Urinary bladder (tissue), 4 donors: ENCODE measurements at places on chromosomes 11 and 22.

GRCh38 chr11:75186999-75187398 is 36.1 kb downstream of the SLCO2B1 start:
- DNase-seq = no peak

- DNase-seq = no peak
Observed at GRCh38 chr11:34492806-34493414, 20.7 kb downstream of the ELF5 start.

DNA sequence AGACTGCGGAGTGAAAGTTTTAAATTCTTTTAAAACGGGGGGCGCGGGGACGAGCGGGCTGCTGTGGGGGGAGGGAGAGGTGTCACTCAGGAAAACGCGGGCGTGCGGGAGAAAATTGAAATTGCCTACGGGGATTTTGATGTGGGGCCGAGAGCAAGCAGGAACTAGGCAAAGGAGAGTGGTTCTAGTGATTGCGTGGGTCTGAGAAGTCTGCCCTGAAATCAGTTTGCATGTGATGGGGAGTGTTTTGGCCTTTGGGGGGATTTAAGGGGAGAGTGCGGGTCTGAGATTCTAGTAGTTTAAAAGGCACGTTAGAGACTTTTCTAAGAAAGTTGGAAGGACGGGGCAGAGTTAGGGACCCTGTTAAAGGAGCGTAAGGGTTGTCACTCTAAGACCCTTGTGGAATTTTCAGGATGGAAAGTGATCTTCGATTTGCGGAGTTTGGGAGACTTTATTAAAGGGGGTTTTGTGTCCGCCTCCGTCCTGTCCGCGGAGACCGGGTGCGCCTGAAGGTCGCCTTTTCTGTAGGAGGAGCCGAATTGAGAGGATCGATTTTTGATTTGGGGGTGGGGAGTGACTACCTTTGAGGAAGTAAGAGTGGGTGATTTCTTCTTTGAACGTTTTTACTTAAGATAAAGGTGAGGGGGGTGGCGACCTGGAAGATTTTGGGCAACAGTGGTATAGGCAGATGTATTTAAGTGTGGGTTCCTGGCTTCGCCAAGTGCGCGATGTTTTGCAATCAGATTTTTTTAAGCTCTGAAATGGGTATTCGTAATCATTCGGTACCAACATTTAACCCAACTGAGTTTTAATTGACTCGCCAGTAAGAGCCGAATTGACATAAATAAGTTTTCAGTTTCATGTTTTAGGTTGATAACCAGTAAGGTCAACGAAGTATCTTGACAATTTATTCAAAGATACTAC is 1.1 kb downstream of the EED start:
- DNase-seq = no peak

DNA sequence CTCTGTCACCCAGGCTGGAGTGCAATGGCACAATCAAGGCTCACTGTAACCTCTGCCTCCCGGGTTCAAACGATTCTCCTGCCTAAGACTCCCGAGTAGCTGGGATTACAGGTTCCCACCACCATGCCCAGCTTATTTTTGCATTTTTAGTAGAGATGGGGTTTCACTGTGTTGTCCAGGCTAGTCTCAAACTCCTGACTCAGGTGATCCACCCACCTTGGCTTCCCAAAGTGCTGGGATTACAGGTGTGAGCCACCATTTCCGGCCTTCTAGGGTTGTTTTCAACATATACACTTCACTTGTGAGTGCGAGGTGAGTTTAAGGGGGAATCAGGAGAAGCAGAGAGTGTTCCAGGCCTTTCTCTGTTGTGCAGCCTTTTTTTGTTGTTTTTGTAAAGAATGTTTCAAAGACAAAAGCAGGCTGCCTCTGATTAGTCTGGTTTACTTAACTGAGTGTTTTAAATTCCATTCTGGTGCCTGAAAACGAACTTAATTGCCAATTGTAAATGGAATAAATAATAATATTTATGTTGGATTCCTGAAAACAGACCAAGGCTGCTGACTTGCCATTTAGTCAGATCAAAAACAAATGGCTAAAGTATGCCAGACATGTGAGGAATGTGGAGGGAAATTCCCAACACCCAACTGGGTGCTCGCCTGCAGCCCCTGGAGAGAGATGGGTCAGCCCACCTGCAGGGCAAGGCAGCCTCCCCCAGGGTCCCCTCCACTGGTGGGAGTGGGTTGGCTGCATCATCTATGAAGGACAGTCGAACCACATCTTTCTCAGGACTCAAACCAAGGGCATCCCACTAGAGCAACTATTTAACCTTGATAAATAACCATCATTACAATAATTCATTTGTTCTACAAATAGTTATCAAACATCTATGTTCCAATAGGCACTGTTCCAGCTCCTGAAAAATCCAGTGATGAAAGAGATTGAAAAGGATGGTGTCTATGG is 4.6 kb upstream of the RANGAP1 start:
- no peak for DNase-seq

GRCh38 chr11:19769820-19770219 is 57.2 kb downstream of the NAV2 start:
- no peak for DNase-seq

- no peak for DNase-seq
Observed at GRCh38 chr22:24025475-24025874, 14.4 kb downstream of the CABIN1 start.

- no peak for DNase-seq
Observed at GRCh38 chr11:59174664-59175033, 2.7 kb downstream of the DTX4 start.

DNA sequence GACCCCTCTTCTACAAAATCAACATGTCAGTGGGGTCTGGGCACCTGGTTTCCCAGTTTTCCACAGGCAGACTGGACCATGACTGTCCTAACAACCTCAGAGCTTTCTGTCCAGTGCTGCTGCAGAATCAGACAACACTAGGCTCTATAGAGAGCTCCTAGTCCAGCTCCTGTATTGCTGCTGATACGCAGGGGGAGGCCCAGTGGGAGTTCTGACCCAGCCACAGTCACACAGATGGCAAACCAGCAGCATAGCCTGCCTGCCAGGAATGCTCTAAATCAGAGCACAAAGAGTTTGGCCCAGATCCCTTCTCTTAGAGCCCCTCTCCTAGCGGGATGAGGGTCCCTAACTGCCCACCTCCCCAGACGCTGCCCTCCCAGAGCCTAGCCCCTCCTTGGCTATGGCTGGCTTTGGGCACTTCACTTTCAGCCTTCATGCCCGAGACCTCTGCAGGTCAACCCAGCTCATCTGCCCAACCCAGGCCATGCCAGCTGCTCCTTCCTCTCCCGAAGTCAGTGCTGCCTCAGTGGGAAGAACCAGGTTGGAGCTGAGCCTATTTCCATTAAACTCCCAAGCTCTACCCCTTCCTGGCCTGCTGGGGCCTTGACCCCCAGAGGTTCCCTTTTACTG is 15.8 kb upstream of the SLCO2B1 start:
- DNase-seq = no peak

DNA sequence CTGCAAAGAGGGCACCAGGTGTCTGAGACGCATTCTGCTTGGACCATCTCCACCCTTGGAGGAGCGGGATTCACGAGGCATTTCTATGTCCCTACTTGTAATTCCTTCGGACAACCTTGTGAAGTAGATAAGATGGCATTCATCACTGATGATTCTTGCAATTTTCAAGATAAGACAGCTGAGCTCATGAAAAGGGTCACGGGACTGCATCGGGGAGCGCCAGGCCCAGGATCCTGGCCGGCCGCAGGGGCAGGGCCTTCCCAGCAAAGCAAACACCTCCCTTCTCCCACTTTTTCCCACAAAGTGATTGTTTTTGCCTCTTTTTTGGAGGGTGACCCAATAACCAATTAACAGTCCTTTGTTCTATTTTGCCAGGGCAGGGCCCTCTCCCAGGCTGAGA is 8.4 kb downstream of the LIF start:
- no peak for DNase-seq

DNA sequence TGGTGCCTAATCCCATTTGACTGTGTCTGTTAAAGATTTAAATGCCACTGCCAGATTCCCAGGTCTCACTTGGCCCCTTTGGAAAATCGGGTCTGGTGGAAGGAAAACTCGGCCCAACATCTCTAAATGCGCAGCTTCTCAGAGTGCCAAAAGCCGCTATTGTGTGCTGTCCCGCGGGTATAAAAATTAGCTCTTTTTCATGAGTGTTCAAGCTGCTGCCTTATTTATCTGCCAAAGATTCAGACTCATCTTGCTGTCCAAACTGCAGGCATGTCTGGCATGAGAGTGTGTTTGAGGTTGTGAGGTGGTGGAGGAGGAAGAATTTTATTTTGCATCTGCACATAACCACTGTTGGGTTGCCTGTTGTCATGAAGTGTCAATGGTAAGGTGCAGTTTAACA is 91.4 kb downstream of the NELL1 start:
- DNase-seq = no peak

DNA sequence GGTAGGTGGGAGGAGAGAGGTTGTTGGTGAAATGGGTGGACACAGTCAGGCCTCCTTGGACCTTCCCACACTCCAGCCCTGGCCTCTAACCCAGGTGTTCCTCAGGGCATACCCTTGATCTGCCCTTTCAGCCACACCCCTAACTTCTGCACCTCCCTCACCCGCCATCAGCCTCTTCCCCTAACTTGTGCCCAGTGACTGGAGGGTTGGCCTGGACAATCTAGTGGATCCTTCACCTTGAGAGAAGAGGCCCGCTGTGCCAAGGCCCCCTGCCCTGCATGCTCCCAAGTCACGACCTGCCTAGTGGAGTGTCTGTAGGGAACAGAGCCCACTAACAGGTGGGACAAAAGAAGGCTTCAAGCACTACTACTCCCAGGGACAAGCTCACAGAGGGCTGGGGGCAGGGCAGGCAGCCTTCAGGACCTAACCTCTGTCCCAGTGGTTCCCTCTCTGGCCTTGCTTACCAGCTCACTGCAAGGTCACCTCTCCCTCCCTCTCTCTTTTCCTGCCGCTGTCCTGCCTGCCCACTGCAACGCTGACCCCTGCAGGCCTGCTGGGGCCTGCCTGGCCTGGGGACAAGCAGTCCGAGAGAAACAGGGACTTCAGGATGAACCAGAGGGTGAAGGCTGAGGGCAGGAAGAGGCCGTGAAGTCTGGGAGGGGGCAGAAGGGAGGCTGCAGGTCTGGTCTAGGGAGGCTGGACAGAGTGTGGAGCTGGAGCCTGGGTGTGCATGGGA is 3.3 kb downstream of the SYT7 start:
- DNase-seq = no peak

DNA sequence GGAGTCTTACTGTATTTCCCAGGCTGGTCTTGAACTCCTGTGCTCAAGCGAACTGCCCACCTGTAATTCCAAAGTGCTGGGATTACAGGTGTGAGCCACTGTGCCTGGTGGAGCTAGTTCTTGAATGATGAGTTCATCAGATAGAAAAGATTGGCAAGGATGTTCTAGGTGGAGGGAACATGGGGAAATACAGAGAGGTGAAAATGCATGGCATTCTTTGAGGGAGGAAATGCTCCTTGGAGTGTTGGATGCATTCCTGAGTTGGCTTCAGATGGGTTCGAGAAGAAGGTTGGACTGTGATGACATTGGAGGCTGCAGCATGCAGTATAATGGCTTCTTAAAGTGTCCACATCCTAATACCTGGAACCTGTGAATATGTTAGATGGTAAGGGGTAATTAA is 4.4 kb downstream of the DDX10 start:
- DNase-seq = no peak

DNA sequence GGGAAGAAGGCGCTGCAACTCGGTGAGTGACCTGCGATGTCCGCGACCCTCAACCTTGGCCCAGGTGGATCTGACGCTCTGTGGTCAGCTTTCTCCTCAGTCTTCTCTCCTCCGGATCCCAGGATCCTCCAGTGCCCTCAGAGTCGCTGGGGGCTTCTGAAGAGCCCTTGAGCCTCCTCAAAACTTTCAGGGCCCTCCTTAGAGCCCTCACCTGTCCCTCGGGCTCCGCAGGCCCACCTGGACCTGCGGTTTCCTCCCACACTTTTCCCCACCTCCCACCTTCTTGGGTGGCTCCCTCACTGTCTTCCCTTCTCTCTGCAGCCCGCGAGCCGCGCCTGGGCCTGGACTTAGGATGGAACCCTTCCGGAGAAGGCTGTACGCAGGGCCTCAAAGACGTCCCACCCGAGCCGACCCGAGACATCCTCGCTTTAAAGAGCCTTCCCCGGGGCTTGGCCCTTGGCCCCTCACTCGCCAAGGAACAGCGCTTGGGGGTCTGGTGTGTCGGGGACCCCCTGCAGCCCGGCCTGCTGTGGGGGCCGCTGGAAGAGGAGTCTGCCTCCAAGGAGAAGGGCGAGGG is 335 bp downstream of the ZNF408 start:
- no peak for DNase-seq

- DNase-seq = no peak
Observed at GRCh38 chr11:61917334-61918109, at the start of gene RAB3IL1. Gene RAB3IL1 (minus strand): TSS chr11:61917566. CDS start chr11:61917367, 199 bp downstream.

GRCh38 chr22:34333285-34333684 is 413.0 kb upstream of the LARGE1 start:
- no peak for DNase-seq

DNA sequence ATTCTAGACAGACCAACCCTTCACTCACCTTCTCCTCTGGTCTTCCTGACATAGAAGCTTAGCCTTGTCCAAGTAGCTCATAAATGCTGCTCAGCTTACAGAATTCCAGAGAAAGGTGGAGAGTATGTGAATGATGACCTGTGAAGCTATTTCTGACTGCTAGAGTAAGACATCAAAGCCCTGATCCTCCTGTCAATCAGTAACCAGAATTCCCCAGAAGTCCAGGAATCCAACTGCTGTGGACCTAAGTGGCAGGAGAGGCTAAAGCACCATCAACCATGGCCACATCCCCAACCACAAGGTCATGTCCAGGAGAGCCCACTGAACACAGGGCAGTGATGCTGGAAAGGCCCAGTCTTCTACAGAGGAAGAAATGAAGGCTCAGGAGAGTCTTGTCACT is 2.6 kb downstream of the OR51G2 start:
- no peak for DNase-seq

DNA sequence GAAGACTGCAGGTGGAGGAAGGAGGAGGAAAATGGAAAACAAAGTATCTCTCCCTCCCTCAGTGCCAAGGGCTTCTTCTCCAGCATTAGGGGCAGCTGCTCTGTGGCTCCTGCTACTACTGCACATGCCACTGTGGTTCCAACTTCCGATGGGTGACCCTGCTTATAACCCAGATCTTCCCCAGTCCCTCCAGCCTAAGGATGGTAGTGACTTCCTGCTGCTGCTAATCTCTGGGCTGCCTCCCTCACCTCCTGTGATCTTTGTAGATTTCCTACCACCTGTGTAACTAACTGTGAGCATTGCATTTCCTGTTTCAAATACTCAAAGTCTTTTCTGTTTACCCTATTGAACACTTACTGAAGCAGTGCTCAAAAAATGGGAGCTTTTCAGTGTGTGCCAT is 28.7 kb upstream of the TRPC6 start:
- DNase-seq = no peak

GRCh38 chr11:108766596-108767173 is 101.8 kb downstream of the DDX10 start:
- DNase-seq = no peak

- DNase-seq = no peak
Observed at GRCh38 chr11:45722144-45722543, 56.7 kb upstream of the CHST1 start.

DNA sequence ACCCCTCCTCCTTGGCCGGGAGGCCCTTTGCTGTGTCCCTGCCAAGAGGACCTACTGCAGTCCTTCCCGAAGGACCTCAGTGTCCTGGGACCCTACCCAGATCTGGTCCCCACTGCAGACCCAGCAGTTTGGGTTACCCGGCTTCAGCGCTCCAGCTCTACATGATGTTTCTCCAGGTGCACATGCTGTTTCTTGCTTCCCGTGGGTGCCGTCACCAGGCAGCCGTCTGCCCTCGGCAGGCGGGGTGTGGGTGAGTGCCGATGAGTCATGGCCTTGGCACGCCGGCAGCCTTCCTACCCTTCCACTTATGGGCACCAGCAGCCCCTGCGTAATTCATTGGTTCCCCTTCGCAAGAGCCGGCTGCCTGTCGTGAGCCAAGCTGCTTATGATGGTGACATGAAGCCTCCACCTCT is 101.8 kb downstream of the BCR start:
- DNase-seq = no peak

- DNase-seq = no peak
Observed at GRCh38 chr22:47630741-47631534, 868.5 kb downstream of the TBC1D22A start.
